NCI-H1436 (cell line): ENCODE measurements at places on chromosomes 6 and 20.

DNA sequence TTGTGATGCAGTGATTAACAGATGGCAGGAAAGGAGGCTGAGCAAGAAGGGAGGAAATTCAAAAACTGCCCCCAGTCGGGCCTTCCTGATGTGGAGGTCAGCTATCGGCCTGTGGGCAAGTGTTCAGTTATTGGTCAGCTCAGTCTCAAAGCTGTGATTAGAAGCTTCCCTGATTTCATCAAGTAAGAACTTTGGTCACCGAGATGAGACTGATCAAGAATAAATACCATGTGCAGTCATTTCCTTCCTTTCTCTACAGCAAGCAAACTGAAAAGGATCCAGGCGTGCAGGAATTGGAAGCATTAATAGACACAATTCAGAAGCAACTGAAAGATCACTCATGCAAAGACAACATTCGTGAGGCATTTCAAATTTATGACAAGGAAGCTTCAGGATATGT, 69.7 kb downstream of the EFHC1 start:
- DNase-seq: no peak

DNA sequence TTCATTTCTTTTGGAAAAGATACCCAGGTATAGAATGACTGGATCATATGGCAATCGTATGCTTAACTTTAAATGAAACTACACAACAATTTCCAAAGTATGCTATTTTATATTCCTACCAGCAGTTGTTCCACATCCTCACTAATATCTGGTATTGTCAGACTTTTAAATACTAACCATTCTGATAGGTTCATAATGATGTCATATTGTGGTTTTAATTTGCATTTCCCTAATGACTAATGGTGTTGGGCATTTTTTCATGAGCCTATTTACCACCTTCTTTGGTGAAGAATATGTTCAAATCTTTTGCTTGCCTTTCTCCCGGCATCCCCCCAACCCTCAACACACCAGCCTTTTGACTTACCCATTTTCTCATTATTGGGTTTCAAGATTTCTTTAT, 96.2 kb upstream of the HMGN3 start:
- no peak for DNase-seq

DNA sequence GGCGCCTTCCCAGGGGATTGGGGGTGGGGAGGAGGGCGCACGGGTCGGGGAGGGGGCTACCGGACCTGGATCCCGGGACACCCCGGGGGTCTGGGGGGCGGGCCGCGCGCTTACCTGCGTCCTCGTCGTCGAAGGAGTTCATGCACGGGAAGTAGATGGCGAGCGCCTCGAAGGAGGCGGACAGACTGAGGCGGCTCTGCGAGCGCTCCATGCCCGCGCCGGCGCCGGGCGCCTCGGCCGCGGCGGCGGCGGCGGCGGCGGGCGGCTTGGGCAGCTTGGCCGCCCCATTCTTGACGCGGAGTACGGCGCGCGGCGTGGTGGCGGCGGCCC, 320 bp downstream of the RIMS4 start:
- DNase-seq: no peak

- DNase-seq: no peak
Measured at GRCh38 chr20:35871259-35871771, 83.0 kb downstream of the SCAND1 start.

DNA sequence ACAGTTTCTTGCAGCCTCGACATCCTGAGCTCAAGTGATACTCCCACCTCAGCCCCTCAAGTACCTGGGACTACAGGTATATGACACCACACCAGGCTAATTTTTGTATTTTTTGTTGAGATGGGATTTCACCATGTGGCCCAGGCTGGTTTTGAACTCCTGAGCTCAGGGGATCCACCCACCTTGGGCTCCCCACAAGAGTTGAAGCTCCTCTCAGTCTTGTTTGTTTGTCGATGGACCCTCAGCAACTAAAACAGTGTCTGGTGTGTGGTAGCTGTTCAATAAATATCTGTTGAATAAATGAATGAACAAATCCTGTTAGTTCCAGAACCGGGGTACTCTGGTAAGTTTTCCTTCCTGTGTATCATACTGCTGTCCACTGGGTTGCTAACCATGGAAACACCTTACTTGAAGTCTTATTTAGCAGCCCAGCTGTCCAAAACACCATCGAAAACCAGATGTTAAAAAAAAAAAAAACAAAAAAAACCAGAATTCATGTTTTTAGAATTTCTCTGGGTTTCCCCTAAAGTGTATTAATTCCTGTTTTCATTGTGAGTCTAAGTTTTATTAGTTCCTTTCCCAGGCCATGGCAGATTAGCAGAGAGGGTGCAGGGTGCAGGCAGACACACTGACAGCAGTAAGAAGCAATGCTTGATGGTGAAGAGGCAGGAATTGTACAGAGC, 7.8 kb upstream of the EZR start:
- no peak for DNase-seq

GRCh38 chr6:24307881-24308280, 50.0 kb downstream of the DCDC2 start:
- no peak for DNase-seq
